Tibial nerve (tissue), 4 donors: ENCODE measurements at places on chromosomes 7 and 10. TPM values are rescaled to one million over a fixed set of nuclear protein-coding genes. Genes with fewer than 3 reads are reported as not detected.

- no peak for DNase-seq
Measured at GRCh38 chr10:15069230-15069629, 19.3 kb downstream of the ACBD7 start.

DNA sequence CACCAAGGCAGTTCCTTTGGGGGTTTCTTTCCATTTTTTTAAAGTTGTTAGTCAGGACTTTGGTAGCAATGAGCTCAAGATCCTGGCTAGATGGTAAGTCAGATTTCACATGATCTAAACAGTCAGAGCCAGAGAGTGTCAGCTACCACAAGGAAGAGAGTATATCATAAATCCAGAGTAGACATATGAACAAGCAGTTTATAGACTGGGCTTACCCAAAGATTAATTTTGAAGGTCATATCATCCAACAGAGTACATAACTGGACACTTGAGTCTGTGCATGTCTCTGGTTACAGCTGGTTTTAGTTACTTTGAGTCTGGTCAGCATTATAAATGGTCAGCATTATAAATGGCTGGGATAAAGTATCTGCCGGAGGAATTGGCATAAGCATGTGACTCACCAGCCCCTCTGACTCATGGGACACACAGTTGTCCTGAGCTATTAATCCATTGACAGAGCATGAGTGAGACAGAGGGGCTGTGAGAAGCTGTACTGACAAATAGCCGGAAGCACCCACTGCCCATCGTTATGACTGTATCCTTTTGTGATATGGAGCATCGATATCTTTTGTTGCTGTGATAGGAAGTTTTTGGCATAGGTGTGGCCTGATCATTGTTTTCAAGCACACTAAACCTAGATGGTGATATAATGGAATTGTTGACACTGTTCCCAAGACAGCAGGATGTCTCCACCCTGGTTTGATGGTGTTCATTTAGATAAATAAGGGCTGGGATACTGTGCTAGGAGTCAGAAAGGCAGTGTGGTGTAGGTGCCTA lies 19.3 kb downstream of the PPP1R3C start:
- DNase-seq = no peak

GRCh38 chr10:51729822-51730555 lies 30.6 kb upstream of the CSTF2T start:
- no peak for DNase-seq

- DNase-seq = no peak
Measured at GRCh38 chr7:32941181-32941580, 16.1 kb upstream of the FKBP9 start.

- no peak for DNase-seq
Measured at GRCh38 chr10:69278446-69278963, at the start of gene HK1. Gene HK1 (plus strand): TSS chr10:69278496.

GRCh38 chr7:101819913-101820522 lies 2.6 kb downstream of the CUX1 start:
- no peak for DNase-seq

DNA sequence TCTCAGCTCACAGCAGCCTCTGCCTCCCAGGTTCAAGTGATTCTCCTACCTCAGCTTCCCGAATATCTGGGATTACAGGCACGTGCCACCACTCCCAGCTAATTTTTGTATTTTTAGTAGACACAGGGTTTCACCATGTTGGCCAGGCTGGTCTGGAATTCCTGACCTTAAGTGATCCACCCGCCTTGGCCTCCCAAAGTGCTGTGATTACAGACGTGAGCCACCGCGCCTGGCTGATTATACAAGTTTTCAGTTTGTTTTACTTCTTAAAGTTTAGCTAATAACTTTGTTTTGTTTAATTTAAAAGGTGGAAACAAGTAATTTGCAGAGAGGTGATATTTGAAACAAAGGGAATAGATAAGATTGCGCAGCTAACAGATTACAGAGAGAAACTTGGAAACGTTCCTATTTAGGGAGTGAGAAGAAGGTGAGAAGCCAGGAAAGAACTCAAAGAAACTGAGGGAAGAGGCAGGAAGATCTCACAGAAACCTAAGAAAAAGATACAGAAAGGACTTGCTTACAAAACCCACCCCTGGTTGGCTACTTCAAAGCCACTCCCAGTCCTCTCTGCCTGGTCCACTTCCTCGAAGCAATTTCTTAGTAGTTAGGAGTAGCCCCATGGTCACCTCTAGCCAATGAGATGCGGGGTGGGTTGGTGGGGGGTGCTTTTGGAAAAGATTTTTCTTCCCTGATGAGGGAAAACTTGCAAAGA lies 15.0 kb upstream of the PDLIM1 start:
- DNase-seq = no peak

SP8 gene
- not detected for total RNA-seq

HK1 gene
- 31.4 TPM for total RNA-seq
